ENCODE measurements at places on chromosomes 7 and 10.

DNA sequence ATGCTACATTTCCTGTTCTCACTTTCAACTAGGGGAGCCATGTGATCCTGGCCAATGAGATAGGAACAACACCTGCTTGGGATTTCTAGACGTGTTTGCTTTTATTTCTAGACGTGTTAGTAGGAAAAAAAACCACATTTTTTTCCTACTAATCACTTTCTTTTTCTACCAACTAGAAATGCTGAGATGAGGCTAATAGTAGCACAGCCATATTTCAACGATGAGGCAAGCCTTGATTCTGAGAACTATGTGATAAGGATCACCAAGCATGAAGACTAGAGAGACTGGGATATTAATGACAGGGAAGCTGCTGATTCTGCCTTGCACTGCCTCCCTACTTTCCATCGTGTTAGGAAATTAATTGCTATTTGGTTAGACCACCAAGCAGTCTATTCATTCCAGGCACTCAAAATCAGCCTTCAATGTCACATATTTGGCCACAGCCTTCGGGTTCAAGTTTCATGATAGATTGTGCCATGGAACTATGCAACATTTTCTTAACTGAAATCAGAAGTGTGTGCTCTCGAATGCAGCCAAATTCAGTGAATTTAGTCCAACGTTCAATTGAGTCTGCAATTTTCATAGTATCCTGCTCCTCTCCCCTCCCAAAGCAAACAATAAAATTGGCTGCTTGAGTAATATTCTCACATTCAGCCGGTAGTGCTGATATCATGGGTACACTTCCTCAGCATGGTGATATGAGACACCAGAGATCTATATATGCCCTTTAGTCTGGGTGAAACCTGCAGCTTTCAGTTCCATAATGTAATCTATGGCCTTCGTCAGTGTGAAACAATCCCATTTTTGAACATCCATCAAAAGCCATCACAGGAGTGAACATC is 98.1 kb downstream of the GPR37 start:
- no peak for DNase-seq

GRCh38 chr10:107718864-107719263 is 554.4 kb upstream of the SORCS1 start:
- no peak for DNase-seq

GRCh38 chr10:120184547-120185337 is 272.3 kb upstream of the PLPP4 start:
- no peak for DNase-seq

DNA sequence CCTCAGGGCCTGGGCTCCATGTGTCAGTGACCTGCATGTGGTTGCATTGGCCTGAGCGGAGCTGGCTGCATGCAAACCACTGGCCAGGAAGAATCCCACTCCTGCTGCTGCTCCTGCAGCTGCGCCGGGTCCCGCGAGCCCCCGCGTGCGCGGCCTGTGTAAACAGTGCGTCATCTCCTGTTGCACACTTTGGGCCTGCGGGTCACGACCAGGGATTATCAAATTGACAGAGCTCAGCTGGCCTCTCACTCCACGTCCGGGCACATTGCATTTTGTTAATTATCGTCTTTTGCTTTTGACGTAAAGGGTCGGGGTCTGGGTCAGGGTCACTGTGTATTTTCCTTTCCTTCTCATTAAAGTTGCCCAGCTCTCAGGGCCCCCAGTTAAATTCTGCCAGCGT is 132.6 kb downstream of the RGS10 start:
- no peak for DNase-seq

DNA sequence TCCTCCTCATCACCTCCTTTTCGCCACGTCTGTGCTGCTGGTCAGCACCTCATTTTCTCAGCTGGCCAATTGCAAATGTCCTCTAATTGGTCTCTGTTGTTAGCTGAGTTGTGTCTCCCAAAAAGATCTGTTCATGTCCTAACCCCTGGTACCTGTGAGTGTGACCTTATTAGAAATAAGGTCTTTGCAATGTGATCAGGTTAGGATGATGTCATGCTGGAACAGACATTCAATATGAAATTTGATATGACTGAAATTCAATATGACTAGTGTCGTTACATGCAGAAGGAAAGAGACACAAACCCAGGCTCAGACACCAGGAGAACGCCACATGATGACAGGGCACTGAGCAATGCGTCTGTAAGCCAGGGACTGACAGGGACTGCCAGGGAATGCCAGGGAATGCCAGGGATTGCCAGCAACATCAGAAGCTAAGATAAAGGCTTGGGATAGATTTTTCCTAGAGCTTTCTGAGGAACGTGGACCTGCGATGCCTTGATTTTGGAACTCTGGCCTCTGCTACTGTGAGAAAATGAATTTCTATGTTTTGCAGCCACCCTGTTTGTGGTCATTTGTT is 77.5 kb upstream of the CXCL12 start:
- no peak for DNase-seq

DNA sequence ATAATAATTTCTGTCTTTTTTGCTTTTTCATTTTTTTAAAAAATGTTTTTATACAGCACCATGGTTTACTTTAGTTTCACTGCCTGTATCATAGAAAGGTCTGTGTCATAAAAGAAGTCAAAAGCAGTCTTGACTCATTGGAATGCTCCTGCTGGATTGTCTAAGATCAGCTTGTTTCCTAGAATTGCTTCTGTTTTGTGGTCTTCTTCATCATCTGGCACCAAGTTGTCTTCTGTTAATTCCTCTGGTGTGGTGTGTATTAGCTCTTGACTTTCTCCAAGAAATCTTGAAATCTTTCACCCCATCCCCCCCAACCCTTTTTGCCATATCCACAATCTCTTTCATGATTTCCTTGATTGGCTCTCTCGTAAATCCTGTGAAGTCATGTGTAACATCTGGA is 250.3 kb upstream of the CXCL12 start:
- no peak for DNase-seq

DNA sequence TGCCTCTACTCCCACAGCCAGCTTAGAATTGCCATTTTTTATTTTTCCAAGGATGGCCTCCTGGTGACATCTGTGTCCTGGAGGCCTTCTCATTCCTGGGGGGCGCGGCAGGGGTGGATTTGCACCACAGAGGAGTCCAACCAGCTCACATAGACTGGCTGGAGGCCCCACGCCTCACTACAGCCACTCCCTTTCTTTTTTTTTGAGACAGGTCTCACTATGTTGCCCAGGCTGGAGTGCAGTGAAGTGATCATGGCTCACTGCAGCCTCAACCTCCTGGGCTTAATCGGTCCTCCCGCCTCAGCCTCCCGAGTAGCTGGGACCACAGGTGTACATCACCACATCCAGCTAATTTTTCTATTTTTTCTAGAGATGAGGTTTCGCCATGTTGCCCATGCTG is 57.6 kb upstream of the DOCK1 start:
- no peak for DNase-seq

All from 8988T (cell line).